ENCODE measurements at places on chromosomes 4 and X.

DNA sequence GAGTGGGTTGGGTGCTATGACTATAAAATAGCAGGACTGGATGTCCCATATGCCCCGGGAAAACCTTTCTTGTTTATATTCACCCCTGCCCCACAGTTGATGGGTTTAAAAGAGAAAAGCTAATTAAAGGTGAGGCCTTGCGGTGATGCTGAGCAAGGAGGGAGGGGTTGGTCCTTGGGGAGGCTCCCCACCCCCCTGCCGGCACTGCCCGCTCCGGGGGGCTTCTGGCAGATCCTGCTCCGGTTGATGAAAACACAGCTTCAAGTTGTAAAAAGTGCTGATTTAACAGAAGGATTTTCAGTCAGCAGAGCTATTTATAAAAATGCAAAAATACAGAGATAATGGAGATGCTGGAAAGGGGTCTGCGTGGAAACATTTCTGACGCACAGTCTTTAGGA, 68.6 kb downstream of the MTMR1 start:
- DNase-seq, result no peak

DNA sequence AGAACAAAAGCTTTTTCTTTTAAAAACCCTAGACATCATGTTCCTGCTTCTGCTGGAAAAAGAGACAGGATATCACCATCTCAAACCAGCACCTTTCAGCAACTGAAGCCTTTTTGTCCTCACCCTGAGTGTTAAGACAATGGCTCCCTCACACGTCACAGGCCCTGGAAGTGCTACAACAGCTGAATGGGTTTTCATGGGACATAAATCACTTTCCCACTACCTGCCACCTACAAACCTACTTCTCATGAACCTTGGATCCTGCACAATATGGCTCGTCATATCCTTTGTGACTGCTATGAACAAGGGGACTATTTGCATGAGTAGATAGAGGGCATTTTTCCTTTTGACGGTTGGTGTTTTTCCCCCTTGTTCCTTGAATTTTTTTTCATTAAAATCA, 93.6 kb downstream of the TSPAN5 start:
- no peak for DNase-seq

DNA sequence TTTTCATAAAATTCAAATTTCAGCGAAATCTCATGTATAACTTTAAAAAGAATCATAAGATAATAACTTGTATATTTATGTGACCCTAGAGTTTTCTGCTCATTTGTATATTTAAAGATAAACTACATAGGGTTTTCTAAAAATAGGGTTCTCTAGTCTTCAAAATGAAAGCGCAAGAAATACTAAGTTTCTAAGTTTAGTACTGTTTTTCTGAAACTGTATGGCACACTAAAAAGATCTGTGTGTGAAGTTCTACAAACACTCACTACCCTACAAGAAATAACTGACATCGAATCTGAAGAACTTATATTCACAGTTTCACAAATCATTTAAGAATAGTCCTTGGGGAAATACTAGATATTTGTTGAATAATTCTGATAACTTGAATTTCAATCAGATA, 38.7 kb upstream of the NDST4 start:
- DNase-seq, result no peak

- DNase-seq, result no peak
Measured at GRCh38 chrX:11739776-11740175, 18.3 kb upstream of the MSL3 start.

DNA sequence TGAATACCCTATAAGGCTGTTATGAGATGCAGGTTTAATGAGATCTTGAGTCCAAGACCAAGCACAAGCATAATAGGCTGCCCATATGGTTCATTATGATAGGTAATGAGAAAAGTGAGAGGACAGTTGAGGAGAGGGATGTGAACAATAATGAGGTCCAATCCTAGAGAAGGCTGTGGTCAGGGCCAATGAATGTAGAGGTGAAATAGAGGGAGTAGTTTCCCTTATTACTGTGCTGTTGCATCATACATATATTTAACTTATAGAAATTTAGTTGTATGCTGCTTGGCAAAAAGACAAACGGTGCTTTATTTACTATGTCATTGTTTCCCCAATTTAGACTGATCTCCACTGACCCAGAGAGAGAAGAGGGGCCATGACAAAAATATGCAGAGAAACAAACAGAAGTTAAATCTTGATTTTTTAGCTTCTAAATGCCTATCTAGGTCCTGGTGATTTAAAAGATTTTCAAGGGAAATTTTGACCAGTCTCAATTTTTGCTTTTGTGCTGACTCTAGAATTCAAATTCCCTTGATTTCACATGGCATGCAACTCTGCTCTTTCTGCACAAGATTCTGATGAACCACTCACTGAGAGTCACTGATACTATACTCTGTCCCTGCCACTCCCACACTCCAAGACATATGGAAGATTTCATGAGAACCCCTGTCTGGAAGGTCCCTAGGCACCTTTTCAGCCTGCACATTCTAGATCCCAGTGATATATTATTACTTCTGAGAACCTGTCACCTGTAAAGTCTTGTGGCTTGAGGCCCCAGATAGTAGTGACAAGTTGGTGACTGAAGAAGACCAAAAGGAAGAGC, 159.7 kb downstream of the VSIG4 start:
- no peak for DNase-seq

GRCh38 chrX:150051096-150051495, 112.8 kb upstream of the EOLA2 start:
- no peak for DNase-seq

GRCh38 chr4:165402375-165402774, 23.6 kb downstream of the CPE start:
- DNase-seq, result no peak

- DNase-seq, result no peak
Measured at GRCh38 chrX:14802943-14803710, 69.7 kb downstream of the FANCB start.

DNA sequence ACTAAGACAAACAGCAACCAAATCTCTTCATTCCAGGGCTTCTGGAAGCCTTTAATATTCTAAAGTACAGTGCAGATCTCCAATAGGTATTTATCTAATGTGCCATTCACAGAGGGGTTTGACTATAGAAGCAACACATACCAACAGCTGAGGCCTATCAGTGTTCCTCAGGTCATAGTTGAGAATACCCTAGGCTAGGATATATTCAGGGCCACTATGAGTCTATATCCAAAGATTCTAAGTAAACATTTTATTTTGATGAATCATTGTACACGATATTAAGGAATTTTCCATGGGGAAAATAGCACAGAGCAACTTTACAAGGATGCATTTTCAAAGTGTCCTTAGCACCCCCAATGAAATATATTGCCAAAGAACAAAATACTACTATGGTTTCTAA, 9.7 kb downstream of the SMIM10 start:
- no peak for DNase-seq

DNA sequence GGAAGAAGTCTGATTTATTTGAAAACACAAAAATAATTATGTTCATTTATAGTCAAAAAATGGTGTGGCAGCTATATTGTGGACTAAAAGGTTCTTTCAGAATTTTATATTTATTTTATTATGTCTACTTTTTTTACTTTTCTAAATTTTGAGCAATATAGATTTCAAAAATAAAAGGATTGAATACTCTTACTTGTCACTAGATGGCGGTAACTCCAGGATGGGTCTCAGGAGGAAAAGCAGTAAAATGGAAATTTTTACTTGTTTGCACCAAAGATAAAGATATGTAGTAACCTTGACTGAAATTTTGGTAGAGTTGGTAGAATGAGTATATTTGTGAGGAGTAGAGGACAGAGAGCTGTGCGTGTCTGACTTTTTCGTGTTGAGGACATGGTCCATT, 14.5 kb upstream of the DACH2 start:
- DNase-seq, result no peak

DNA sequence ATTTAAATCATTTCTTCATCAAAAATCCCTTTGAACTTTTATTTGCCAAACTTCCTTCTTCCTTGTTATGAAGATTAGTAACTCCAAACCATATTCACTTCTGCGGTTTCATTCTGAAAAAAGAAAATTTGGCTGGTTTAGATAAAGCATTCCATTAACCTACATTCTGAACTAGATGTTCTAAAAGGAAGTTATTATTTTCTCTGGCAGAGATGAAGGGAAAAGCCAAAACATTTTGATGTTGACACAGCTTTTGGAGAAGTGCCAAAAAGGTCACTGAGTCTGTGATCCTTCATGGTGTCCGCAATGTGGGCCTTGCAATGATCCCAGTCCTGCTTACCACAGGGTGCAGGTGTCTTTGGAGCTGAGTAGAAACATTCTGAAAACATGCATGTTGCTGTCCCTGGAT, 36.0 kb downstream of the CXCL8 start:
- DNase-seq, result no peak
